ENCODE measurements at places on chromosomes 5 and 9. TPM values are rescaled to one million over a fixed set of nuclear protein-coding genes. Genes with fewer than 3 reads are reported as not detected.

- DNase-seq: no peak
These were observed 602.6 kb downstream of the TLR4 start for GRCh38 chr9:118306801-118307200.

DNA sequence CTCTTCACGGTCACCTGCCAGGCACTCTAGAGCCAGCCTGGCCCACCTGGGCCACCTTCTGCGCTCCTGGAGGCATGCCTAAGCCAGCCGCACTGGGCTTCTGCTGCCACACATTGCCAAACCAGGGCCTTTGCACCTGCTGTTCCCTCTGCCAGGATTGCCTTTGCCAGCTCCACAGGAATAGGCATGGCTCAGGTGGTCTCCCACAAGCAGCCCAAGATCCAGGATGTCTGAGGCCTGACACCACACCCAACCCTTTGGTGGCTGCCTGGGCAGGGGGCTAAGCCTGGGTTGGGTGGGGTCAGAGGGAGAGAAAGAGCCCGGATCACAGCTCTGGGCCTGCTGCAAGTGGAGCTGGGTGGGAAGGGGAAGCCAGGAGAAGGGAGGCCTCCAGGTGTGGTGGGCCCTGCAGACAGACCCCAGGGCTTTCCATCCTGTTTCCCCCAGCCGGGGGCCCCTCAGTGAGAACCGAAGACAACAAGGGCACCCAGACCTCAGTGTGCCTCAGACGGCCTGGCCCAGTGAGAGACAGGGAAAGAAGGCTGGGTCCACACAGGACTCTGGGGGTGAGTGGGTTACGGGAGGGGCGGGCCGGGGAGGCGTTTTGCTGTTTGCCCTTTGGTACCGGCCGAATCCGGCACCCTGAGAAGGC is 672 bp upstream of the SUSD3 start:
- DNase-seq: no peak

- DNase-seq: no peak
These were observed 135.2 kb upstream of the HMHB1 start for GRCh38 chr5:143676802-143677201.

DNA sequence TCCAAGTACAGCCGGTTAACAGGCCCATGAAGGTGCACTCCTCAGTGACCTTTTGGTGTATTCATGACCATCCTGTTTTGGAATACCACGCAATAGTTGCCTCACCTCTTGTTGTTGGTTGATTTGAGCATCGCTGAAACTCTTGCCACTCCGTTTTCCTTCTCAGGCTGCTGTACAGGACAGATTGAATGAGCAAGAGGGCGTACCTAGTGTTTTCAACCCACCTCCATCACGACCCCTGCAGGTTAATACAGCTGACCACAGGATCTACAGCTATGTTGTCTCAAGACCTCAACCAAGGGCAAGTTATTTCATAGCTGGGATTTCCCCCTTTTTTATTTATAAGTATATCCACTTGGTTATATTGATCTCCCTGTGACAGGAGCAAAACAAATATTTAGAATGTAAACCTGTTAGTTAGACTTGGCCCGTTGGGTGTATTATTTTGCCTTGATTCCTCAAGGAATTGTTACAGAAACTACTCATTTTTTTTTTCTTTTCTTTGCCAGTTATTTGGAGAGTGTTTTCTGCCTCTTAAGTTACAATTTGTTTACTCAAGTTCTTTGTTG is 38.1 kb downstream of the FAF2 start:
- no peak for DNase-seq

DNA sequence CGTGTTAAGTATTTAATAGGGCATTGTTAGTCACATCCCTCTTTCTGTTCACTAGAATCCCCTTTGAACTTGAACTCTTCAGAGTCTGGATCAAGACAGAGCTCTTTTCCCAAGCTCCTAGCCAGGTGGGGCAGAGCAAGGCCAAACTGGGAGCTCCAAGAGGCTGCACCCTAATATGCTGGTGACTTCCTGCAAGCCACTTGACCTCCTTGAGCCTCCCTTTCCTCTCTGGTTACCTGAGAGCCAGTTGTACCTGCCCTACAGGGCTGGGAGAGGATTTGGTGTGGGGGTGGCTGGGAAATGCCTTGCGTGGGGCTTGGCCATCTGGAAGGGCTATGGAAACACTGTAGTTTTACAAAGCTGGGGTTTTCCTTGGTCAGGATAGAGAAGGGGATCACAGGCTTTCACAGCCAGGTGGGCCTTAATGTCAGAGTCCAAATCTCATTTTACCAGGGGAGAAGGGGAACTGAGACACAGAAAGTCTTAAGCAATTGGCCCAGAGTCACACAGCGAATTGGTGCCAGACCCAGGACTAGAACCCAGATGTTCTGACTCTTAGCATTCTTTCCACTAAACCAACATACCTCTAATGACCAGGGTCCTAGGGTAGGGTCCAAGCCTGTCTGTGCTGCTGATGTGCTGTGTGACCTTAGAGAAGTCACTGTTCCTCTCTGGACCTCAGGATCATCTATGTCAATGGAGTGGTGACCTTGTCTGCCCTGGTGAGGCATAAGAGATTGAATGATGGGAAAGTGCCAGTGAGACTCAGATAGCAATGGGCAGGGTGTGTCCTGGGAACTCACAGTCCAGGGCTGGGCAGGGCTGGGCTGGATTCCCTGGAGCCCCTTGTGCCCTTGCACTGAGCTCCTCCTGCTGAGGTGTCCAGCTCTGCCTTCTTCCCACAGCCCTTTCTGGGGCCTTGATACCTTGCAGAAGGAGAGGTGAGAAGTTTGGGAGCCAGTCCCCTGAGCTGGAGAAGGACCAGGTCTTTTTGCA is 35.8 kb downstream of the GSN start:
- no peak for DNase-seq

DNA sequence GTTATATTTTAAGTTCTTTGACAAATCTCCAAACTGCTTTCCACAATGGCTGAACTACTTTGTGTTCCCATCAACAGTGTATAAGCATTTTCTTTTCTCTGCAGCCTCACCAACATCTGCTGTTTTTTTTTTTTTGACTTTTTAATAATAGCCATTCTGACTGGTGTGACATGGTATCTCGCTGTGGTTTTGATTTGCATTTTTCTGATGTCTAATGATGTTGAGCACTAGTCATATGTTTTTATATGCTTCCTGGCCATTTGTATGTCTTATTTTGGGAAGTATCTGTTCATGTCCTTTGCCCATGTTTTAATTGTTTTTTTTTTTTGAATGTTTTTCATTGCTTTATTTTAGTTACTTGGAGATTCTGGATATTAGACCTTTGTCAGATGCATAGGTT is 196.6 kb downstream of the PLK2 start:
- no peak for DNase-seq

DNA sequence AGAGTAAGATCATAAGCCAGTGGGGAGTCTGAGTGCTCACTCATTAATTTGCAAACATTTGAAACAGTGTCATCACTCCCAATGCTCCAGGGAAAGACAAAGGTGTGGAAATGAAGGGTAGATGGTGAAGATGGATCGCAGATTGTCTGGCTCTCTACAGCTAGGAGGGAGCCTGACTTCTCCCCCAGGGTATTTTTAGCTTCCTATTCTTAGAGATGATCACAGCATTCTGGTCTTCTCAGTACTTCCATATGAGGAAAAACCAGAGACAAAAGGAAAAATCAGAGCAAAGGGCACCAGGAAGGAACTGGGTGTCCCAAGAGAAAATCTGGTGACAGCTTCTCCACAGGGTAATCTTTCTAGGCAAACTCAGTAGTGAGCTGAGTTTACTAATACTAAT is 401.9 kb upstream of the GRIA1 start:
- no peak for DNase-seq

GRCh38 chr9:27278374-27278773 is 18.6 kb downstream of the EQTN start:
- DNase-seq: peak; percentile 11

GRCh38 chr5:150304481-150305081 is 1.9 kb upstream of the ARSI start:
- no peak for DNase-seq

DNA sequence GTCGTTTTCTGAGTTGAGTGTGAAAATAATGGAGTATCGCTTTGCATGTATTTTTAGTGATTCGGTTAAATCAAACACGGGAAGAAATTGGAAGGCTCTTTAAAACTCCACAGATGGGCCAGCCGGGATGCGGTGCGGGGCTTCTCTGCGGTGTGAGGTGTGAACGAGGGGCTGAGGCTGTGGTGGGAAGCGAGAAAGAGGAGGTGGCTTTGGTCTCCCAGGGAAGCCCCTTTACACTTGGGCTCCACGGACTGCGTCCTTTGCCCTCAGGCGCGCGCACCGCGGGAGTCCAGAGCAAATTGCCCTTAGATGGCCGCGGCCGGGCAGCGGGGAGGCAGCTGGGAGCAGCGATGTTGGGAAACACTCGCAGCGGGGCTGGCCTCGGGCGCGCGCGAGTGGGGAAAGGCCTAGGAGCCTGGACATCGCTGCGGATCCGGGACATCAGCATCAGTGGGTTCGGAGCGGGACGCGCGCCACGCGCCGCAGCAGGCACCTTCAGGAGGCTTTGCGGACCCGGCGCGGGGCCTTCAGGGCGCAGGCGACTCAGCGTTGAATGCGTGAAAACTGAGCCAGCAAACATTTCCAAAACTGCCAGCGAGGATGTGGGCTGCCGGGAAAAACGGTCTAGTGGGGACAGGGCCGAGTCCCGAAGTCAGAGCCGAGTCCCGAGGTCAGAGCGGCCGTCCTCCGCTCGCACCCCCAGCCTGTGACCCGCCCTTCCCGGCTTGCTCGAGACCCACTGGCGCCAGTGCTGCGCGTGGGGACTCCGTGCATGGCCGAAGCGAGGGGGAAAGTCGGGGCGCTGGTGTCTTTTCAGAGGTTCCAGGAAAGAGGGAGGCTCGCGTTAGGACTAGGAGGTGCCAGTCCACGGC is 6.5 kb downstream of the IRX1 start:
- no peak for DNase-seq

GRCh38 chr5:64384765-64385164 is 121.0 kb upstream of the RGS7BP start:
- peak; percentile 75 for DNase-seq

DNA sequence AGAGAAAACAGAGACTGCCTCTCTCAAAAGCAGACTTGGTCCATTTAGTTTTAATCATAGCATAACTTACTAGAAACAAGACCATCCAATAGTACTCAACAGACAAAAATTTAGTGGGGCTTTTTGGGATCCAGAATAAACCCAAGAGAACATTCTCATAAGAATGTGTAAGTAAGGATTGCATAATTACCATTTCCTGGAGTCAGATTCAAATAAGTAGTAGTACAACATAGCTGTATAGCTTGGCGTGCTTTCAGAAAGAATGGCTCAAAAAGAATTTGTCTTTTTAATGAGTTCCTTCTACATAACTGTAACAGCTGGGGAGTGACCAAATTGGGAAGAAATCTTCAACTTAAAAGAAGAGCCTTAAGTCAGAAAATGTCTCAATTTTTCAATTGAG is 145.4 kb downstream of the DENND1A start:
- no peak for DNase-seq

DNA sequence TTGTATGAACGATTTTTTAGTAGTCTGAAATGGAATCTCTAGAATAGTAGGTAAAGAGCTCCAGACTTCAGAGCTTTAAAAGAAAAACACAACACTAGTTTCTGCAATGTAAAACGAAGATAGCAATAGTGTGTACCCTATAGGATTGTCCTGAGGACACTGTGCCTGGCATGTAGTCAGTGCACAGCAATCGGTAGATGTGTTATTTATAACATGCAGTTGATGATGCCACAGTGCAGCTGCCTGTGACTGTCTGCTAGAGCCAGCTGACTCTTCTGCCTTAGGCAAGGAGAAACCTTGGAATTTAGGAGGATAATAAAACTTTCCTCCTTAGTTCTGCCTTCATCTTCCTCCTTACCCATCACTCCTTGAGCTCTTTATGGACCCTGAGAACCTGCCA is 27.7 kb upstream of the TMOD1 start:
- DNase-seq: no peak

- DNase-seq: no peak
These were observed 42.8 kb downstream of the FBXO38 start for GRCh38 chr5:148426514-148426913.

- DNase-seq: peak; percentile 91
These were observed 74.1 kb upstream of the SYK start for GRCh38 chr9:90727488-90727887.

GRCh38 chr9:14985419-14985818 is 75.2 kb upstream of the FREM1 start:
- DNase-seq: no peak

DNA sequence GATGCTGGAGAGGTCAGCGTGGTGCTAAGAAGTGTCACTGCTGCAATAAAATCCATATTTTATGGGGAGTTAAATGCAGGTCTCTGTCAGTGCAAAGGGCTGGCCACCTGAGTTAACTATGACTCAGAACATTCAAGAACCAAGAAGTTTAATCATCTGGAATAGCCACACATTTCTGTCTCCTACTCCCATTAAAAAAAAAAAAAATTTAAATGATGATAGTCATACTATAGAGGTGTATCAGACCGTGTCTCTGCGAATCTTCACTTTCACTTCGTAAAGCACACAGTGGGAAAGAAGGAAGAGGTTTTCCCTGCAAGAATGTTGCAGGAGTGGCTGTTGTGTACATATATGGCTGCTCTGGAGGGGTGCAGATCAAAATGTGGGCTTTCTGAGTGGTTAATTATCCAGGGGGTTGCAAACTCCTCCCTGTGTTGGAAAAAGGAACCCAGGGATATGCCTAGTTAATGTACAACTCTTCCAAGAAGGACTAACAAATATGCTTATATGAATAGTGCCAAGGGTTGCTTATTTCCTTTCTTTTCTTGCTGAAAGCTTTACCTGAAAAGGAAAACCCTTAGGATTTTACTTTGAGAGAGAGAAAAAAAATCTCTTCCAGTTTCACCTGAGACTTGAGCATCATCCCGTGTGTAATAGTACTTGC is 1.5 kb downstream of the CDH6 start:
- peak; percentile 60 for DNase-seq

DNA sequence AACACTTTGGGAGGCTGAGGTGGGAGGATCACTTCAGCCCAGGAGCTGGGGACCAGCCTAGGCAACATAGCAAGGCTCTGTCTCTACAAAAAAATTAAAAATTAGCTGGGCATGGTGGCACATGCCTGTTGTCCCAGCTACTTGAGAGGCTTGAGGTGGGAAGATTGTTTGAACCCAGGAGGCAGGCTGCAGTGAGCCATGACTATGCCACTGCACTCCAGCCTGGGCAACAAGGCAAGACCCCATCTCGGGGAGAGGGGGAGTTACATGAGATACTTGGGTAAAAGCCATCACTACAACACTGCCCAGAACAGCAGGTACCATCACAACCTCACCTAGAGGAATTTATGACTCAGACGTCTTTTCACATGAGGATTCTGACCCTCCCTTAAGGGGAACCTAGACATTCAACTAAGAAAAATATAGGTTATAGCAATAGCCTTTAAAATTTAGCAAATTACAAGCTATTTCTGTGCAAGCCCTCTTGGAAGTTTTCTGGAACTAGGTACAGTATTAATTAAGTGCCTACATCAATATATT is 143.5 kb downstream of the NFIB start:
- DNase-seq: no peak

Gene LOX
- total RNA-seq: 38.7 TPM

Gene CXCL14
- 51.1 TPM for total RNA-seq

Gene SLC6A7
- total RNA-seq: not detected

Gene SH3GL2
- 1.0 TPM for total RNA-seq

Gene SPATA31E1
- not detected for total RNA-seq

Gene MAP1B
- 156 TPM for total RNA-seq

Gene RANBP17
- 9.6 TPM for total RNA-seq

Gene SPIN1
- 154 TPM for total RNA-seq

Gene NPR3
- 2.8 TPM for total RNA-seq

Gene CD274
- 20.7 TPM for total RNA-seq
